ENCODE measurements at places on chromosomes 11 and 22.

DNA sequence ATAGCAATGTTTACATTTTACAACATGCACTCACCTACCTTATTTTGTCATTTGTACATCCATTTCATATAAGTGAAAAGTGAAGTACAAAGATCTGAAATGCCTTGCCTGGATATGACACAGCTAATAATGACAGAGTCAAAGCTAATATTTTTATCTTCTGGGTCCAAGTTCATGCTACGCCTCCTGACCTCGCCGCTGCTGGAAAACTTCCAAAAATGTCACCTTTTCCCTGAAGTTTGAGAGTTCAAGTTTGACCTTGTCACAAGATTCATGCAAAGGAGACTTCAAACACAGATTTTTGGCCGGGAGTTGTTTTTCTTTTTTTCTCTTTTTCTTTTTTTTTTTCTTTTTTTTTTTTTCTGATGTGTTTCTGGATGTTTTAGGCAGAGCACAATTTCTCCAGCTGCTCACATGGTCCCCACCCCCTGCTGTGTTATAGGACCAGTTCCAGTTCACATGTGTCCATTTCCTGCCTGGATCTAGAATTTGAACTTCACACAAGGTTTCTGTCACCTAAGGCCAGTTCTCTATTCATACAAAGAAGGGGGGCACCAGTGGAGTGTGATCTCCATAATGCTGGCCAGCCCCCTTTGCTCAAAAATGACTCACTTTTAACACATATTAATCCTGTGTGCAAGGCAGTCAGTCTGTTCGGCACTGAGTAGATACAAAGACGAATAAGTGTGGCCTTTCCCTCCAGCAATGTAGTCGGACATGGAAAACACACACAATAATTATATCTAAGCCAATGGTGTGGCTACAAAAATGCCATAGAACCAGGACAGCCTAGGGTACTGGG, 546.8 kb downstream of the BUD13 start:
- DNase-seq = no peak

DNA sequence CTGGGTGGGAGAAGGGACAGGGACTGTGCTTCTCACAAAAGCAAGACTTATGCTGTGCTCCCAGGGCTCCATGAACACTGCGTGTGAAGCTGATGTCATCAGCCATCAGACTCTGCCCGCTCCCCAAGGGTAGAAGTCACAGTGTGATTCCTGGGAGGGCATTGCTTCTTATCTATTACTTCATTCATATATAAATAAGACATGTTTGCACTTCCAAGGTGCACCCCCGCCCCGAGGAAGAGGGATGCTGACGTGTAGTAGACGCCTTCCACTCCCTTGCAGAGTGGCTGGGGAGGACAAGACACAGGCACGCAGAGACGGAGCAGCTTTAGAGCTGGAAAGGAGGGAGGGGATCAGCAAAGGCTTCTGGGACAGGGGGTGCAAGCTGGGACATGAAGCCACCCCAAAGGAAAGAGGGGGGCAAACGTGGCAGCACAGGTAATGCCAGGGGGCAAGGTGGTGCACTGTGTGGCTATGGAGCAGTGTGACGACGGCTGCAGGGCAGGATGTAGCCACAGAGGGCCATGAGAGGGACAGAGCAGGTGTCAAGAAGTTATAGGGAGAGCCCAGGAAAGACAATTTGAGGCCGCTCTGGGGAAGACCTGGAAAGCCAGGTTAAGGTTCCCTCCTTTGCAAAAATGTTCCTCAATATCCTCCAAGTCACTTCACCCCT, 558.5 kb downstream of the MN1 start:
- no peak for DNase-seq

- no peak for DNase-seq
These were observed 23.8 kb downstream of the LMO2 start for GRCh38 chr11:33867996-33868646.

DNA sequence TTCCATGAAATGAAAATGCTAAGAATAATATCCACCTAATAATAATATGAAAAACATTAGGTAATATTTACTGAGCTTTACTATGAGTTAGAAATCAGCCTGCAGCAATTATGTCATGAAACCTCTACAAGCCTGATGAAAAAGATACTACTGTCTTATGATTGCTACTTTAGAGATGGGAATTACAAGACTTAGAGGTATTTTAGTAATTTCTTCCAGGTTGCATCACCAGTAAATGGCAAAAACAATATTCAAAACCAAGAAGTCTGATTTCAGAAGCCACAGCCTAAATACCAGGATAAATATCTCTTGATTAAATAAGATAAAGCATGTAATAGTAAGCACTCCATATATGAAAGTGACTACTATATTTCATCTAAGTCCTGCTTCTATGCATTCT, 13.8 kb downstream of the OR5B21 start:
- no peak for DNase-seq

- DNase-seq = no peak
These were observed 54.3 kb downstream of the BCR start for GRCh38 chr22:23234409-23235161.

DNA sequence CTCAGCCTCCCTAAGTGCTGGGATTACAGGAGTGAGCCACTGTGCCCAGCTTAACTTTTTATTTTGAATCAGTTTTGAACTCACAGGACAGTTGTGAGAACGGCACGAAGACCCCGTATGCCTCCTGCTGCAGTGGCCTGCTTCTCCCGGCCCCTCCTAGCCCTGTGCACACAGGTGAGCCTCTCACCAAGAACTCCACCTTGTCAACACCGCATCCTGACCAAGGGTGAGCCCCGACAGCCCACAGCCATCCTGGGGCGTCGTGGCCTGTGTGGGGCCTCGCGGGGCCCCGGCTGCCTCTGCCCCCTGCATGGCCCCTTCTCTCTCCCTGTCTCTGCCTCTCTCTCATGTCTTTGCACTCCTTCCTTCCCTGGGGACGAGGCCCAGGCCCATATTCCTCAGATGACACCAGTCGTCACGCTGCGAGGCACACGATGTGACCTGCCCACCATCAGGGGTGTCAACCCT, 38.8 kb downstream of the GNB1L start:
- no peak for DNase-seq

Measured in activated T-helper 2 cell treated with anti-CD3 and anti-CD28 coated beads, Interferon-gamma antibody, Interleukin-2, Interleukin-4, amounts not matched to agents 10 μg/mL and 5 μg/mL and 100 μg/mL, durations not matched to agents 14 hours and 24 hours and 36 hours (primary cell).